ENCODE measurements at places on chromosomes 12 and 14. TPM values are rescaled to one million over a fixed set of nuclear protein-coding genes. Genes with fewer than 3 reads are reported as not detected.

DNA sequence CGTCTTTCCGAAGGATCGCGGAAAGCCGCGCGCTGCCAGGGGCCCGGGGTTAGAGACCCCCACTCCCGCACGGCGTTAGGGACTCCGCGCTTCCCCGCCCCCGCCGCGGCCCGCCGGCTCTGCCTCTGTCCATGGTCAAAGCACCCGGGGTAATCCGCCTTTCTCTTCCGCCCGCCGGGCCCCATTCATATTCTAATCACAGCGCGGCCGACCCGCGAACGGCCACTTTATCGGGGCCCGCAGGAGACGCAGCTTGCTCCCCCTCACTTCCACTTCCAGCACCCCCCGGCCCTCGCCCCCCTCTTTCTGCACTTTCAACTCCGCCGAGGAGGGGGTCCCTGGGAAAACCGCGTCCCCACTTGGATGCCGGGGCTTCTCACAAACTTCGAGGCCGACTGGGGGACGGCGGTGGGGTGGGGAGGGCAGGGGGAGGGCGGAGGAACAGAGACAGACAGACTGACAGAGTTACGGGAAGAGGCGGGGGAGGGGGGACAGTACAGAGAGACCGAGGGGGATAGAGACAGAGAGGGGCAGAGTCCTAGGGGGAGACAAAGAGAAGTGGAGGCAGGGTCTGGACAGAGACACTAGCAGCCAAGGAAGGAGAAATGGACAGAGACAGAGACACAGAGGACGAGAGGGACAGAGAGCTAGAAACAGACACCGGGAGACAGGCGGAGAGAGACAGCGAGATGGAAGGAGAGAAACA lies 1.1 kb upstream of the RFX4 start:
- no peak for DNase-seq

GRCh38 chr14:73645248-73645610 lies 443 bp downstream of the DNAL1 start:
- no peak for DNase-seq

Gene PPP1R3E
- 2.5 TPM for total RNA-seq

Gene TMEM117
- 12.4 TPM for total RNA-seq

DNA sequence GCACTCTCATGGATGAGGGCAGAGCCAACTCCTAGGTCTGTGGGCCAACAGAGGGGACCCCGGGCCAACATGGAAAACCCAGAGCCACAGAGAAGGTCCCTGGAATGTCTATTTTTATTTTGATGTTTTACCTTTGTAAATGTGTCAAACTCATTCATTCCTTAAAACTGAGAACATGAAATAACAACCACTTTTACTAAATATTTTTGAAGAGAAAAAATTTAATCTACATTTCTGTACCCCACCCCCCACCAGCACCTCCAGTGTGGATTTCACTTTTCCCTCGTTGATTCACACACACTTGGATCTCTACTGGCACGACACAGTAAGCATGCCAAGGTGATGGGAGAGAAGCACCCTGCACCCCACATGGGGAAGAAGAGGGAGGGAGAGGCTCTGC lies 6.7 kb downstream of the KRT77 start:
- DNase-seq = no peak

GRCh38 chr12:7161327-7161726 lies 28.2 kb upstream of the PEX5 start:
- no peak for DNase-seq

Gene NOP9
- 27.1 TPM for total RNA-seq

Gene ENDOU
- total RNA-seq = not detected

GRCh38 chr12:45713078-45713477 lies 16.4 kb upstream of the ARID2 start:
- DNase-seq = no peak

Gene LRP10
- total RNA-seq = 124 TPM

DNA sequence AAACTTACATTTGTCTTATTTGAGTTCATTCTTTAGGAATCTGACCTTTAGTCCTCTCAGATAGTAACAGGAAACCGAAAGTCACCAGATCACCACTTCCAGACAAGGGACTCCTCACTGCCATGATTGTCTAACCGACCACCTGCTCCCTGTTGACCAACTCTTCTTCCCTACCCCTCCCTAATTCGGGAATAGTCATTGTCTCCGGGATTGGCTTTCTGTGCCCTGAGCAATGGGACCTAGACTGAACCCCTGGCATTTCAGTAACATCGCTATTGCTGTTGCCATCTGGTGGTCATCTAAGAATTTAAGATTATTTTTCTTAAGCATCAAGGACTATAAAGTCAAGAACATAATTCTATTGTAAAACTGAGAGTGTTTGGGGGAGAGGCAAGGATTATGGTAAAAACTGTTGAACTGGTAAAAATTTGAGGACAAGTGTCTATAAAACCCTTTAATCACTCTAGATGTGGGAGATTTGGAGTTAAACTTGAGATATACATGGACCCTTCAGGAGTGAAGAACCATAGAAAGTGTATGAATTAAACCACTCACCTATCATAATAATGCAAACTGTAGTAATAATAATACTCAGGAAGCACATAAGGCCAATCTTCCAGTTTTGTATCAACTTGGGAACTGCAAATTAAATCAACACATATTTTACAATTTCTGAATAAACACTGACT lies 6.3 kb downstream of the CLEC2A start:
- peak; percentile 4 for DNase-seq

GRCh38 chr12:19842116-19842515 lies 402.8 kb downstream of the AEBP2 start:
- DNase-seq = no peak

DNA sequence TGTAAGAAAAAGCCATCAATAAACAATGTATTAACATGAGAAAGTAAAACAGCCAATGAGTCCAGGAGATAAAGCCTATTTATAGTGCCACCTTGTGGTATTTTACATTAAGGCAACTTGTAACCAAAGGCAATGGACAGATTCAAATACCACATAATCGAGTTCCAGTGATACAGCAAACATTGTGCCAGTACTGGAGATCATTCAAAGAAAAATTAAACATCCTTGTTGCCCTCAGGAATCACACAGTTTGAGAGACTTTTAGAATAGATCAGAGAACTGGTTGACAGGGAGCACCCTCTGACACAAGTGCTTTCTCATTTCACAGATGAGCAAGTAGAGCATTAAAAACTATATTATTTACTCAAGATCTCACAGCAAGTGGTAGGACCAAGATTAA lies 98.1 kb downstream of the DDHD1 start:
- DNase-seq = no peak

- DNase-seq = no peak
Observed at GRCh38 chr12:57497223-57498131, 9.6 kb downstream of the MARS1 start.

Gene CPNE6
- total RNA-seq = not detected

DNA sequence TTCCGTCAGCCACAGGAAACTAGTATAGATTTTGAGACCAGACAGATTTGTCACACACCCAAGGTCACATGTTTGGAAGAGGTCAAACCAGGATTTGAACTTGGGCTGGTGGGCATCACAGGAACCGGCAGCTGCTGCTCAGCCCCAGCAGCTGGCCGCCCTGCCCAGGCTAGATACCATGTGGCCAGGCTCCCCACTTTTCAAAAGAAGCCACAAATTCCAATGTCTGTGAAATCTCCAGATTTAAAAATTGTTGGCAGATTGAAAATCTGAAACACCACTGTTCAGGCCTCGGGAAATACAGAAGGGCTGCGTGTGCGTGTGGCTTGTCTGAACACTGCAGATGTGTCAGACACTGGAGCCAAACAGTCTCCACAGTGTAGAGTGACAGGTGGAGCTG lies 30.4 kb downstream of the MMAB start:
- DNase-seq = no peak

- no peak for DNase-seq
Observed at GRCh38 chr12:121712190-121712460, 427 bp upstream of the TMEM120B start.

- no peak for DNase-seq
Observed at GRCh38 chr12:122872815-122873361, 23.0 kb downstream of the VPS37B start.

Gene ARHGAP9
- 1.1 TPM for total RNA-seq

DNA sequence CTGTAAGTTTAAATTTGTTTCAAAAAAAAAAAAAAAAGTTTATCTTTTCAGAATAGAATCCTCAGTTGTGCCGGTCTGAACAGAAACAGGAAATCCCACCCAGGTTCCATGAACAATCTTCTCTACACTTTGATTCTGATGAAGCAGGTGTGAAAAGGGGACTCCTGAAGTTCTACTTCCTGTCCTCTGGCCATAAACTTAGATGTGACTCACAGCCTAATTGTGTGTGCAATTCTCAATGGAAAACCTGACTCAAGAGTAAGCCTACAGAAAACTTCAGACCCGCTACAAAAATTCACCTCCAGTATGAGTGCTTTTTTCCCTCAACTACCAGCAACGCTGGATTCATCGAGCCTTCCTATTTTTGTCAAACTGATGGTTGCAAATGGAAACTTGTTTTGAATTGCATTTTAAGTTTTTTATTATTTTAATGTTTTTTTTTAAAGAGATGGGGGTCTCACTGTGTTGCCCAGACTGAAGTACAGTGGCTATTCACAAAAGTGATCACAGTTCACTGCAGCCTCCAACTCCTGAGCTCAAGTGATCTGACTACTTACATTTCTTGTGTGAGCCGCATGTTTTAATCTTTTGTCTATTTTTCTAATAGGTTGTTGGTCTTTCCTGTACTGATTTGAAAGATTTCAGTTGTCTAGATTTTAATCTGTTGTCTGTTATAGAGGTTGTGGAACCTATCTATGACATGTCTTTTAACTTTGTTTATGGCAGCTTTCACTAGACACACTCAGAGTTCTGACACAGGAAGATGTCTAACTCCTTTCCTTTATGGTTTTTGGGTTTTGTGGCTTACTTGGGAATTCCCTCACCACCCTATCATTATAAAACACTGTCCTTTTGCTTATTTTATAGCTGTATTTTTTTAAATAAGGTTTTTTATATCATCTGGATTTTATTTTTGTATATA lies 37.6 kb downstream of the ATG14 start:
- no peak for DNase-seq

Gene JPH4
- 1.1 TPM for total RNA-seq

DNA sequence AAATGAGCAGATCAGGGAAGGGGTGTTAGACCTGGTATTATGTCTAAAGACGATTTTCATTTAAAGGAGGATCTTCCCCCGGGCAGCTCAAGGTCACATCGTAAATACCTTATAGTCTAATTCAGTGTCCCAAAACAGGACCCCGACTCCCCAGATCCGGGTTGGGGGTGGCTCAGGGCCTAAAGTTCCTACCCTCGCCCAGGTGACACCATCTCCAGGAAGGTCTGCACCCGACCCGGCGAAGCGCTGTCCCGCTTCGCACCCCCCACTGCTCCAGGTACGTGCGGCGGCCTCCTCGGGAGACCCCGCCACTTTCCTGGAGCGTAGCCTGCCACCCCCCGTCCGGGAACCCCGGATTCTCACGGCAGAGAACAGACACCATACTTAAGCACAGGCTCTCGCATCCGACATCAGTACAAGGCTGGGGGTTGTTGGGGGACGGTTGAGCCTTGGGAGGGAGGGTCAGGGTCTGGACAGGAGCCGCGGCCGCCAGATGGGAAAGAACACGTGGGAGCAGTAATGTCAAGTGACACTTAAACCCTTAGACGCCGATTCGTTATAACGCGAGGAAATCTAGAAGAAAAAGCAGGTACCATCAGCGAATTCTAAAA lies 556 bp downstream of the TIMM9 start:
- DNase-seq = no peak

- no peak for DNase-seq
Observed at GRCh38 chr14:104287301-104288009, 149.1 kb downstream of the KIF26A start.

DNA sequence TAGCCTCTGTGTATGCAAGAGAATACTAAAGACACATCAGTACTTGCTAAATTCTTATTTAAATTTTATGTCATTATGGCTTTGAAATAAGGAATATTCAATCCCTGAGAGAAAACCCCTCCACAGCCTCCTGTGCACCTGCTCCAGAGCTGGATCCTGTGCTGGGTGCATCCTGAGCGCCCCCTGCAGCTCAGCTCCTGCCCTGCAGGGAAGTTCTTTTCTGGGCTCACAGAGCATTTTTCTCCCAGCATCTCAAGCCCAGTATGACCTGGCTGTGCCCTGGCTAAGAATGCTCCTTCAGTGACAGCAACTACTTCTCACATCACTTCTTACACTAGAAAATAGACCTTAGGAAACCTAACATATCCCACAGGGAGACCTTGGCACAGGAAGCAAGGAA lies 1211.7 kb downstream of the TMEM121 start:
- no peak for DNase-seq

DNA sequence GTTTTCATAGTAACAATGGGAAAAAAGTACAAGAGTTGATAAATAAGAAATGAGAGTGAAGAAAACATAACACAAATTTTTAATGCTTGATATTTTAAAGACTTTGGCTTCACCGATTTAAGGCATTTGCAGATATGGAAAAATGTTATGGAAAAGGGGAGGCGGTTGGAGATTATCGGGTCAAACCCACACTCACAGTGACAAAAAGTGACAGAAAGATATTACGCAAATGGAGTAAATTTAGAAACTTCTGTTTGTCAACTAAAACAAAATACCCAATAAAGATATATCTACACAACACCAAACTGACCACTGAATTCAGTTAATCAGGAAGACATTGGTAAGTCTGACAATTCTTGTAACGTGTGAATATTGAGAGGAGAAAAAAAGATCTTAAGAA lies 2.5 kb downstream of the PPP1R12A start:
- DNase-seq = no peak

DNA sequence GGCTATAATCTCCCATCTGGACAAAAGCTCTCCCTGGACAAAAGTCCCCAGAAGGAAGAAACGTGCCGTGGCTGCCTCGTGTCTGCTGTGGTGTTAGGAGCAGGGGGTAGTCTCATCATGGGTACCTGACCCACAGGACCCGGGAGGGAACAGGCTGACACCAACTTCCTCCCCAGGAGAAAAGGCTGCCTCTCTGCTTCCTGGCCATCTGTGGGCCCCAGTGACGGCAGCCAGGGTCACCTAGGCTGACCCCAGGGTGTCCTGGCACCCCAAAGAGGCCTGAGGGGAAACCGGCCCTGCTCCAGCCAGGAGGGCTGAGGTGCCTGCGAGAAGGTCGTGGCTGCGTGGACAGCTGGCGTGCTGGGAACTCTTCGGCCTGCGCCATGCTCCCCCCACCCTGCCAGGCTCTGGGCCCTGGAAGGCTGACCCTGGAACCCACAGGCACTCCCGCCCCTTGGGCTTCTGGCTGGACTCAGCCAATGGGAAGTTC lies 133.9 kb downstream of the RFLNA start:
- no peak for DNase-seq

DNA sequence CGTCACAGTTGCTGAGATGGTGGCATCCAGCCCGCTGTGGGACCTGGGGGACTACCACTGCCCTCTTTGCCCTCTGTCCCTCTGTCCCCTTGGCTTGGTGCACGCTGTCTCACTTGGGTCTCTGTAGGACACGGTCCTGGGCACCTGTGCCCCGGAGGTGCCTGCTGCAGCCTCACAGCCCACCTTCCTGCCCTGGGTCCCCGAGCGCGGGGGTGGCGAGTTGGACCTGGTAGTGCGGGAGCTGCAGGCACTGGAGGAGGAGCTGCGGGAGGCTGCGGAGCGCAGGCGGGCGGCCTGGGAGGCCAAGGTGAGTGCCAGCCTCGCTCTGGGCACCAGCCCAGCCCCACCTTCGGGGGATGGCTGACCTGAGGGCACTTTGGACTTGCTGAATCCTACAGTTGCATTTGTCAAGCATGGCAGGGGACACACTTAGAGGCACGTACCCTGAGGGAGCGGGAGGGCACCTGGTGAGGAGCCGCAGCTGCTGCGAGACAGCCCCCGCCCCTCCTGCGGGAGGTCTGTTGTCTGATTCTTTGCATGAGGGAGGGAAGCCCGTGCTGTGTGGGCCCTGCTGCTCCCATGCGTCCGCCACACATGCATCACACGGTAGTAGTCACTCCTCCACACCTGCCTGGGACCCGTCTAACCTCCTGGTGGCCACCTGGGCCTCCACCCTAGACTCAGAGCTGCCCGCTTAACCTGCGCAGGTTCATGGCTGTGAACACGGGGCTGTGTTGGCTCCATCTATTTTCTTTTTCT lies 6.8 kb downstream of the TEDC1 start:
- no peak for DNase-seq
